Motor neuron (in vitro differentiated cells): ENCODE measurements at places on chromosomes 6 and 20. TPM values are rescaled to one million over a fixed set of nuclear protein-coding genes. Genes with fewer than 3 reads are reported as not detected.

DNA sequence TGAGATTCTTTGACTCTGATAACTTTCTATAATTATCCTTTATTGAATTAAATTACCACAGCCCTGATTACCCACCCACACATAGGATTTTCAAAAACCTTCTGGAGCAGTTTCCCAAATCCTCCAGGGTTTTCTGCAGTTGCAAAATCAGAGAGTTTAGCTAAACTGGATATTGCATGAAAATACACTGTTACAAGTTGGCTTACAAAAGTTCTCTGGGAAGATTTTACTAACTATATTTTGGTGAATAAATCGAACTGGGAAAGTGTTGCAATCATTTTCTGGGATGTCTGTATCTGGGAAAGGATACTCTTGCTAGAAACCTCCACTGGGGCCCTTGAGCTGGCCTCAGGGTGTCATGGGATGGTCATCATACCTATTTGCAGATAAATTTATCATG, 97.6 kb upstream of the STMND1 start:
- no peak for ATAC-seq

GRCh38 chr20:49280463-49281058, 2.7 kb upstream of the ZNFX1 start:
- ATAC-seq: no peak

DNA sequence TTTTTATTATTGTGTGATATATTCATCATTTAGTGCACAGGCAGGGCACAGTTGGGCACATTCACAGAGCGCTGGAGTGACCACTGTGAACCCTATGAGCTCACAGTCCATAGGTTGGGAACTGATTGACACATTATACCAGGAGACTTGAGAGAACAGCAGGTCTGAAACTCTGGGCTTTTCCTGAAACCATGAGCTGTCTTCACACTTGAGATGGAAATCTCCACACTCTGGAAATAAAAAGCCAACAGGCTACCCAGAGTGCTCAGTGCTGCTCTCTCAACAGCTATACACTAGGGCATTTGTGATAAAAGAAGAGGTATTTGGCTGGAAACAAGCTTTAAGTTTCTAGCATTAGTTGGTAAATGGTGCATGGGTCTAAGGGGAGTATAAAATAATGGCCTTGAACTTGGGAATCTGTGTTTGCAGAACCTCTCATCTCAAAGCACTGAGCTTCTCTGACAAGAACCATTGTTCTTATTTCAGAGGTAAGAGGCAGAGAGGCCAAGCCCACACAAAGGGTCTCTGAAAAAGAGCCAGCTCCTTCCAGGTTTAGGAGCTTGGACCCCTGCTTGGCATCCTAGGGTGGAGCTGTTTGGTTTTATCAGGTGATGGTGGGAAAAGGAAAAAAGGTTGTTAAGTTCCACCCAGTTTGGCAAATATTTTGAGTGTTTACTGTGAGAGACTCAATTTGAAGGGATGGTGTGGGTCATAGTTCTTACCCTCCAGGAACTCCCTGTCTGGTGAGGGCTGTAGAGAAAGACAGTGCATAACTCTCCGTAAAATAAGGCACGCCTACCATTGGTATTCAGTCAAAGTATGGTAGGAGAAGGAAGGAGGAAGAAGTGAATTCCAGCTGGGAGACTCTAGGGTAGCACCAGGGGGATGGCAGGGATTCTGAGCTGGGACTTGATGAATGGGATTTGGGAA, 14.5 kb downstream of the CHMP4B start:
- ATAC-seq: no peak

DNA sequence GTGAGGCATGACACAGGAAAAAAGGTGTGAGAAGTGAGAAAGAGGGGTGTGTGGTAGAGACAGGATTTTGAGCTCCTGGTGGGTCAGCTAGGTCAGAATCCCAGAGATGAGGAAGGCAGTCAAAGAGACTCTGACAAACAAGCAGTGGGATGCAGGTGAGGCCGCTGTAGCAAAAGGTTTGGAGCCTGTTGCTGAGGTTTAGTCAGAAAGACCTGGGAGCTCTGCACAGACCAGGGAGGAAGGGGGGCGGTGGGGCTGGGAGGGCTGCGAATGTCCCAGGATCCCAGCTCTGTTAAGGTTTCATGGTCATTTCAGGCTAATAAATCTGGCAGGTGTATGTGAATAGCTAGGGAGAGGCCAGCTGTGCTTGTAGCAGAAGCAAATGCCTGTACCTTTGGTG, 373.9 kb upstream of the SYNCRIP start:
- no peak for ATAC-seq

GRCh38 chr6:74937936-74938335, 267.9 kb downstream of the COL12A1 start:
- ATAC-seq: no peak

GRCh38 chr20:41177636-41178035, 40.3 kb downstream of the PLCG1 start:
- ATAC-seq: no peak

DNA sequence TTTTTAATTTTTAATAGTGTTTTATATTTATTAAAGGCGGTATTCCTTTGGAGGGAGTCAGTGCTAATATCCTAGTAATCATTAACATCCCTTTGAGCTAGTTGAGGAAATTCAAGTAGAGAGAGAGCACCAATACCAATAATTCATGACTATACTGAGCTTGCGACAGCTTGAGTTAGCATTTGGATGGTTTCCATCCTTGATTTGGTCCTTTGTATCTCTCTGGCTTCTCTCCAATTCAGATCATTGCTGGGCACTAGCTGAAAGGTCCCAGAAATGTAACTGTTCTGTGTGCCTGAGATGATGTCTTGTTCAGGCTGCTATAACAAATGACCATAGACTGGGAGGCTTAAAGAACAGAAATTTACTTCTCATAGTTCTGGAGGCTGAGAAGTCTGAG, 77.0 kb downstream of the RNF144B start:
- ATAC-seq: no peak

- no peak for ATAC-seq
Measured at GRCh38 chr6:101931766-101932165, 538.3 kb downstream of the GRIK2 start.

GRCh38 chr6:21478883-21479539, 114.5 kb upstream of the SOX4 start:
- ATAC-seq: peak; percentile 34

DNA sequence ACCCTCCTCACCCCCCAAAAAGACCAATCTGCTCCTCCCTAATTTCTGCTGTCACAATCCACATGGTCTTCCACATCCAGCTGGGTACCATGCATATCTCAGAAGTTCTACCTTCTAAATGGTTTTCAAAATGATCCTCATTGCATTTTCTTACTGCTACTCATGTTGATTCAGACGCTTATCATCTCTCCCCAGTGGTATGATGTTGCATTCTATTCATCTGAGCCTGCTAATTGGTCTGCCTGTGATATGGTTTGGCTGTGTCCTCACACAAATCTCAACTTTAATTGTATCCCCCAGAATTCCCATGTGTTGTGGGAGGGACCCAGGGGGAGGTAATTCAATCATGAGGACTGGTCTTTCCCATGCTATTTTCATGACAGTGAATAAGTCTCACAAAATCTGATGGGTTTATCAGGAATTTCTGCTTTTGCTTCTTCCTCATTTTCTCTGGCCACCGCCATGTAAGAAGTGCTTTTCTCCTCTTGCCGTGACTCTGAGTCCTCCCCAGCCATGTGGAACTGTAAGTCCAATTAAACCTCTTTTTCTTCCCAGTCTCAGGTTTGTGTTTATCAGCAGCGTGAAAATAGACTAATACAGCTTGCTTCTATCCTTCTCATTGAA, 41.4 kb upstream of the CLIC5 start:
- no peak for ATAC-seq

- ATAC-seq: no peak
Measured at GRCh38 chr6:25692472-25692871, 40.5 kb downstream of the SCGN start.

- ATAC-seq: no peak
Measured at GRCh38 chr6:37668251-37668650, 29.4 kb downstream of the MDGA1 start.

DNA sequence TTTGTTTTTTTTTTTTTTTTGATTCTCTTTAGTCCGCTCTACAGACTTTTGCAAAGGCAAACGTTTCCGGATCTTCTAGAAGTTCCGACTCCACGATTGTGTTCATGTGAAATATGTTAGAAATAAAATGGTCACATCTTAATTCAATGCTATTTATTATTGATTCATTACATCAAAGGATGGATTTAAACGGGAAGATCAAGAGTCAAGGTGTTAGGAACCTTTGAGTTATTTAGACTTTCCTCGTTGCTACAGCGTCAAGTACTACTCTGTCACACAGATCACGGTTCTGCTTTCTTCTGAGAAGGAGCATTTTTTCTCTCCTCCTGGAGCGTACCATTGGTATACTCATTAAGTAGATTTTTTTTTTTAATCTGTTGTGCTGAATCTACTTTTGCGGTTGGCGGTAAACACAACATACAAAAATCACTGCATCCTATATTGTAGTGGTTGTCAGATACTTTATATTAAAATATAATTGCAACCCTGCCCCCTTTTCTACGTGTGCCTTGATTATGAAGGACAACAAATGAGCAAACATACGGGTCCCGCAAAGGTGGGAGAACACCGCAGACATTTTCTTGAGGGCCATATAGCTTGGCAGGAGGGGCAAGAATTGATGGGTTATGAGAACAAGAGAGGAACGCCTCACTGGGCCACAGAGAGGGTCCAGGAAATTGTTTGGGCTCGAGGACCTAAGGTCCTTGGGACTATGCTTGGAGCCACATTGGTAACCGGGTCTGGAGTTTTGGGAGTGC, 17.5 kb downstream of the HMGN4 start:
- ATAC-seq: no peak

DNA sequence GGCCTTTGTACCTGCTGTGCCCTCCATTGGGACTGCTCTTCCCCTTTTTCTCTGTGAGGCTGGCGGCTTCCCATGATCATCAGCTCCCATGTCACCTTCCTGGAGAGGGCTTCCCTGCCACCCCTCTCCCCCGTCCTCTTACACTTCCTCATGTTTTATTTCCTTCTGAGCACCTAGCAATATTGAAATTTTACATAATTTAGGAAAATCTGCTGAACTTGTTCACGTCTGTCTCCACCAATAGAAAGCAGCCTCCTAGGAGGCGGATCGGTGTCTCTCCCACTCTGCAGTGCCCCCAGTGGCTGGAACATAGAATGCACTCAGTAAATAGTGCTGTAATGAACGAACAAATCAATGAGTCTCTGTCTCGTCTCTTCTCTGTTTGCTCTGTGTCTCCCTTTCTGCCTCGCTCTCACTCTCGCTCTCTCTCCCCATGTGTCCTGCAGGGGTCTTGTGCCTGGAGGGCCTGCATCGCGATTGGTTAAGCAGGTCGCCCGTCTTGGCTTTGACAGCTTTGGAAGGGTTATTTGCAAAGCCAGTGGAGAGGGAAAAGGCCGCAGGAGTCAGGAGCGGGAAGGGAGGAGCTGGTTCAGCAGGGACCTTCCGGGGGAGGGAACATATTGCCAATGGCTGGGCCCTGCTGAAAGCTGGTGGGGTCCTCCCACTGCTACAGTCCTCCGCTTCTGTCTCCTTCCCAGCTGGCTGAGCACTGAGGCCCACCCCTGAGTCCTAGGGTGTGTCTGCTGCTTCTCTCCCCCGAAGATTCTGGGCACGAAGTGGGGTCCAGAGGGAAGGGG, 12.1 kb upstream of the OCSTAMP start:
- ATAC-seq: peak; percentile 36

DNA sequence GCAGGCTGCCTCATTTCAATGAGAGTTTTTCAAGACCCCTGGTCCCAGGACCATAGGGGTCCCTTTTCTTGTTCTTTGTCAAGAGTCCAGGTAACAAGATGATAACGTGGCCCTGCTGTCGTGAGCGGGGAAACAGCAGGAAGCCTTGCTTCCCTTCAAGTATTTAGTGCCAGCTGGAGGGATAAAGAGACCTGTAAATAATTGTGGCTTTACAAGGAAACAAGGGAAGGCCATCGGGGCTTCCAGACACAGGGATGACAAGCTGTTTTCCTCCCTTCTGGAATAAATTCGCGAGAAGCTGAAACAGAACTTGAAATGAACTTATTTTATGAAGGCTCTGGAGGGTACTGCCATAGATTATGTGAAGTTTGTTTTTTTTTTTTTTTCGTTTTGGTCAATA, 163.2 kb downstream of the SYNDIG1 start:
- no peak for ATAC-seq

DNA sequence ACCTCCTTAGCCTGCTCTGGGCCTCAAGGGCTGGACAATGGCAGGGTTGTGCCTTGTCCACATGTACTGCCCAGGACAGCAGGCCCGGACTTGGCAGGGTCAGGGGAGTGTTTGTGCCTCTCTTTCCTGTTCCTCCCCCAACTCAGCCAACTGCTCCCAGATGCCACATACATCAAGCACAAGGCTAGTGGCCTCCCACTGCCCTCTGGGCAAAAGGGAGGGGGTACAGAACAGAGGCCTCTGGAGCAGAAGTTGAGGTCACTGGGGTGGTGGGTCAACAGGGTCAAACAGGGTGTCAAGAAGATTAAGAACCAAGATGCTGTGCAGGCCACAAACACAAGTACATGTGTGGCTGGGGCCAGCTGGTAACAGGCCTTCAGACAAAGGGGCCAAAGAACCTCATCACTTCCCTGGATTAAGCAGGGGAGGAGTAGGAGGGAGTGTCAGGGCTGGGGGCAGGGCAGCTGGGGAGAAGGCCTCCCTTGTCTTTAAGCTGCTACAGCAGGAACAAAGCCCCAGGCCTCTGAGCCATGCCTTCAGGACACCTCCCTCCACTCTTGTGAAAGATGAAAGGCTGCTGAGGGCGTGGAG, 36.0 kb downstream of the KCNK5 start:
- peak; percentile 81 for ATAC-seq

GRCh38 chr6:116665464-116665863, 3.1 kb downstream of the ZUP1 start:
- ATAC-seq: no peak

- peak; percentile 26 for ATAC-seq
Measured at GRCh38 chr6:136189104-136189503, 61.0 kb downstream of the MTFR2 start.

DNA sequence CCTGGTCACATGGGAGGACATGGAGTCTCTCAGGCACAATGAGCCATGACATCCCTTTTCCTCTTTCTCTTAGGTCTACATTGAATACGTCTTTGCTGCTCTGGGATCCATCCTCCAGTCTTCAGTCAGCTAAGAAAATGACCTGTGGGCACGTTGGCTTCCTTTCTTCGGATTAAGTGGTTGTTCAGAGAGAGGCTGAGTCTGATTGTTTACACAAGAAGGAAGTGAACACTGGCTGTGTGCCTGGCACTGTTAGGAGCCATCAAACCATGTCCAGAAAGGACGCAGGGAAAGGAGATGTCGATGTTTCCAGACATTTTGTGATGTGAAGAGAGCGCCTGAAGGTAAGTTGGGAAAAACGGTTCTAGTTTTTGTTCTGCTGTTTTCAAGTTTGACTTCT, 309.9 kb upstream of the CDYL start:
- no peak for ATAC-seq

GRCh38 chr20:18272451-18272850, 15.9 kb upstream of the ZNF133 start:
- ATAC-seq: peak; percentile 49

- peak; percentile 73 for ATAC-seq
Measured at GRCh38 chr6:4670290-4670689, 105.9 kb upstream of the CDYL start.

IL17F gene
- not detected in 2 replicates for total RNA-seq

TRIM31 gene
- 0.92 and 1.2 TPM in 2 replicates for total RNA-seq

ABHD12 gene
- 21.2 and 23.2 TPM in 2 replicates for total RNA-seq

NKX2-4 gene
- 0.15 and 0.19 TPM in 2 replicates for total RNA-seq

LMBRD1 gene
- 32.6 and 36.5 TPM in 2 replicates for total RNA-seq

SLC26A8 gene
- total RNA-seq: 0.35 TPM in 1 of 2 replicates, not detected in the other

CST11 gene
- not detected in 2 replicates for total RNA-seq

C20orf144 gene
- total RNA-seq: 2.2 and 2.6 TPM in 2 replicates
